Common myeloid progenitor, CD34-positive (primary cell): ENCODE measurements at places on chromosomes 7 and 10.

GRCh38 chr10:90964781-90965465, 44.0 kb upstream of the ANKRD1 start:
- DNase-seq: no peak

- no peak for DNase-seq
These were observed 232.8 kb downstream of the GLRX3 start for GRCh38 chr10:130368761-130369560.

GRCh38 chr10:98041352-98042043, 11.1 kb upstream of the CRTAC1 start:
- DNase-seq: peak; percentile 54

- peak; percentile 15 for DNase-seq
These were observed 90.2 kb downstream of the IPMK start for GRCh38 chr10:58177362-58177947.

- no peak for DNase-seq
These were observed 89.6 kb downstream of the PPP1R17 start for GRCh38 chr7:31776616-31777015.

DNA sequence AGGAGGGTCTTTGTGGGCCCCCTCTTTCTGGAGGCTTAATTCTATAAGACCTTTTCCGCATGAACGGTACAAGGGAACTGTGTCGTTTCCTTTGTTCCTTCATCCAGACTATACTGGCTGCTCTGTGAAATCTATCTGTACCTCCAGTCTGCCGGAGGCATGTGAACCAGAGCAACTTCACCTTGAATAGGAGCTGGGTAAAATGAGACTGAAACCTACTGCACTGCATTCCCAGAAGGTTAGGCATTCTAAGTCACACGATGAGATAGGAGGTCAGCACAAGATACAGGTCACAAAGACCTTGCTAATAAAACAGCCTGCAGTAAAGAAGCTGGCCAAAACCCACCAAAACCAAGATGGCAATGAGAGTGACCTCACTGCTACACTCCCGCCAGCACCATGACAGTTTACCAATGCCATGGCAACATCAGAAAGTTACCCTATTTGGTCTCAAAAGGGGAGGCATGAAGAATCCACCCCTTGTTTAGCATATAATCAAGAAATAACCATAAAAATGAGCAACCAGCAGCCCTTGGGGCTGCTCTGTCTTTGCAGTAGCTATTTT, 36.8 kb upstream of the INPP5F start:
- DNase-seq: no peak
